ENCODE measurements at places on chromosomes 12 and 14.
A peak's percentile ranks its signal among the peaks of the same experiment; 100 is the strongest.

- no peak for DNase-seq
Observed at GRCh38 chr12:127046467-127046866, 1220.5 kb upstream of the TMEM132C start.

- no peak for DNase-seq
Observed at GRCh38 chr12:44357494-44357893, 518.6 kb downstream of the NELL2 start.

GRCh38 chr14:22384167-22384549 is 204.9 kb downstream of the DAD1 start:
- DNase-seq: no peak

GRCh38 chr14:43438056-43438455 is 1069.0 kb downstream of the FSCB start:
- no peak for DNase-seq

- DNase-seq: no peak
Observed at GRCh38 chr12:9049520-9050133, 60.3 kb downstream of the KLRG1 start.

DNA sequence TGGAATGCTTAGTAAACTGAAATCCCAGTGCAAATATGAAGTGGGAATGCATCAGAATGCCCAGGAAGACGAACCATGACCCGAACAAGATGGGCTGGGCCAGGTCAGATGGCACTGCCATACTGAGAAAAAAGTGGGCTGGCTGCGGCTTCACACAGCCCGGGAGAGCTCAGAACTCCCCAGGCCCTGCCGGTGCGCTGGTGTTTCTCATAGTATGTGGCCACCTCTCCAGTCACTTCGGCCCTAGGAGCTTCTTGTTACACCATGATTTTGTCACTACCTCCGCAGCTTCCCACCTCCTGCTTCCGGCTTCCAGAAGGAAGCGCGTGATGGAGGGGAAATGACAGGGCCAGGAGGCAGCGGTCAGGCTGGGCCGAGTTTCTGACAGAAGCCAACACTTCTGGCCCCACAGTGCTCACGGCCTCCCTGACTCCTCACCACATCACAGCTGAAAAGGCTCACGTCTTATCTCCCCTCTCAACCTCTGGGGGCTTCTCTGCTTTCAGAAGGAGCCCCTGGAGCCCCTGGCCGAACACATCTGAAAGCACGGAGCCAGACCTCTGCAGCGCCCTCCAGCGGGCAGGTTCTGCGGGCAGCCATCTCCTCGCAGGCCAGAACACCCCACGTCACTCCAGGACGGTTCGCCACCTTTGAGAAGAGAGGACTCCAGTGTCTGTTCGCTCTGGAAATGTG is 30.7 kb downstream of the DAD1 start:
- DNase-seq: no peak

DNA sequence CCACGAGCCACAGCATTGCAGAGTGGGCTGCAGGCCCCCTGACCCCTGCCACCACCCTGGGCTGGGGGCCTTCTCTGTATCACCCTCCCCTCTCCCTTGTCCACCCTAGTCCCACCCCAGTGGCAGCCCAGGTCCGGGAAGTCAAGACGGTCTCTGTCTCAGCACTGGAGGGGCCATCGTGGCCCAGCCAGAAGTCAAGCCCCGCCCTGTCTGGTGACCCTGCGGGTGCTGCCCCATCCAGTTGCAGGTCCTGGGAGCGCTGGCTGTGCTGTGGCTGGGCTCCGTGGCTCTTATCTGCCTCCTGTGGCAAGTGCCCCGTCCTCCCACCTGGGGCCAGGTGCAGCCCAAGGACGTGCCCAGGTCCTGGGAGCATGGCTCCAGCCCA is 2.7 kb downstream of the PLD4 start:
- DNase-seq: no peak

GRCh38 chr12:104737791-104738301 is 220.2 kb downstream of the SLC41A2 start:
- DNase-seq: no peak

DNA sequence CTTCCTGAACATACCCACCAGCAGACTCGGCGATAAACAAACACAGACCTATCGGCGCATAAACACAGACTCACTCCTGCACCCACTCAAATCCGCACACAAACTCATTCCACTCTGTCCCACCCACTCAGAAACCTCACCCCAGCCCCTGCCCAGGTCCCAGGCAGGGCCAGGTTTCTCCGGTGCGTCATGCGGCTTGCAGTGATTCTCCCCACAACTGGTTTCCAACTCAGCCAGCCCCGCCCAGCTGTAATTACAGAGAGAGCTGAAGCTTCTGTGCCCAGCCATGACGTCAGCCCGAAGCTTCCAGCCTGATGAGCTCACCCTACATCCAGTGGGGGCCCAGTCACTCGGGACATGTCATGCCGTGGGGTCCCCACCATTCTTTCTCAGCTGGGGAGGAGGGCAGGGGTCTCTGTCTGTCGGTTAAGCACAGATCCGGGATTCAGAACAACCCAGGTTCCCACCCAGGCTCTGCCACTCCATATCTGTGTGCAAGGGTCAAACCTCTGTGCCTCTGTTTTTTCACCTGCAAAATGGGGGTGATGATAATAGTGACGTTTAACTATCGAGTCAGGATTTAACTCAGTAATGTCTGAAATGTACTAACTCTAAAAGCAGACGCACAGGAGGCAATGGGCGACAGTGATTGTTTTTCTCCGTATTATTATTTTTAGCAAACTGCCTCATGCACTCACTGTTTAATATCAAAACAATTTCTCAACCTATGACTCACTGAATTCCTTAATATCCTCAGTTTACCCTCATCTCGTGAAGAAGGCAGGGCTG is 2.3 kb upstream of the HSPB8 start:
- DNase-seq: peak; percentile 61

DNA sequence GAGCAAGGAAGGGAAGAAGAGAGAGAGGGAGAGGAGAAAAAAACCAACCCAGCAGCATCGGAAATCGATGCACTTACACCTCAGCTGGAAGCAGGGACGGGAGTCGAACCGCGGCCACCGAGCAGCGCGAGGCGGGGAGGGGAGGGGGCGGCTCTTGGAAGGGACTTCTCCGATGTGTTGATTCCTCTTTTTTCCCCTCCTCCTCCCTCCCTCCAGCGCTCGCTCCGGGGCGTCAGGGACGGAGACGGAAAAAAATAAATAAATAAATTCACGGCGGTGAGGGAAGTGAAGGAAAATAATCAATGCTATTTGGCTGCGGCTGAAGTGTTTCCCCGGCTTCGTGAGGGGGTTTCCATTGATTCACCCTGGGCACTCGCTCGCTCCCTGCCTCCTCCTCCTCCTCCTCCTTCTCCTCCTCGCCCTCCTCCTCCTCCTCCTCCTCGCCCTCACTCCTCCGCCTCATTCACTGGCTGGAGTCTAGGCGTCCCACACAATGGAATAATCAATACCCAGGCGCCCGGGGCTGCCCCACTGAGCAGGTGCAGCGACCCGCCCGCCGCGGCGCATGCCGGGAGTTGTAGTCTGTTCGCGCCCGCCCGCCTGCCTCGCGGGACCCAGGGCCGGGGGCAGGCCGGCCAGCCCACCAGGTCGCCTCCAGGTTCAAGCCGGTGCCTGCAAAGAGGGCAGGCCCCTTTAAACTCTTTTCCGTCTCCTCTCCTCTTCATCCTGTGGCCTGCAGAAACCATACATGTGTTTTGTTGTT is at the start of gene ZFHX2:
Gene ZFHX2 (minus strand): TSS at position 500 of the 763 bp plus-strand sequence. CDS start 16,440 bp downstream, outside the sequence.
- DNase-seq: no peak

DNA sequence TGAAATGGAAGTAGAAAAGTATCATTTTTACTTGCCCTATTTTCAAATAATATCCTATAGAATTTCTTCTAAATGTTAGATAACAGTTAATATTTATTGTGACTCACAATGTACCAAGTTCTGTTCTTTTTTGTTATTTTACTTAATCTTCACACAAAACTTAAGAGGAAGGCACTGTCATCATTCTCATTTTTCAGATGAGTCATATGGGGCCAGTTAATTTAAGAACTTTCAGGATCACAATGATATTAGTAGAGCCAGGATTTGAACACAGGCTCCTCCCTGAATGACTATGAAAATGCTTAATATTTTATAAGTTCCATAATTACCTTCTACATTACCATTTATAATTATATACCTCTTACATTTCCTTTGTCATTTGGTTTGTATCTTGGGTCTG is 10.4 kb upstream of the TMEM260 start:
- no peak for DNase-seq

GRCh38 chr12:45273717-45274271 is 57.9 kb downstream of the ANO6 start:
- peak; percentile 94 for DNase-seq

- DNase-seq: no peak
Observed at GRCh38 chr14:93041830-93042229, 73.9 kb downstream of the ITPK1 start.

DNA sequence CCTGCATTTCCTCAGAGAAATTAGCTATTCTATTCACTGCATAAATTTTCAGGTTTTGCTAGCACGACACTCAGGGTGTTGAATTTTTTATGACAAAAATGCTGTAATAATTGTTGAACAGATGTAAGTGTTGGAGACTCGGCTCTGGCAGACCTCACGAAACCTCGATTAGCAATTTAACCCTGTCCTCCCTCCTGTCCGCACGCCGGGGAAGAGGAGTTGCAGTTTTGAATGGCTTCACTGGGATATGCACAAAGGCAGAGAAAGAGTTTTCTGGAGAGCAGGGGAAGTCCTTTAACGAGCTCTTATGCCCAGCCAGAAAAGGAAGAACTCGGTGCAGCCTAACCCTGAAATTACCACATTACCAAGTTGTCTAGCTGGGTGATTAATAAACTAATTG is 661.1 kb downstream of the VRK1 start:
- DNase-seq: no peak

GRCh38 chr12:109497675-109498074 is 20.2 kb downstream of the UBE3B start:
- DNase-seq: no peak

DNA sequence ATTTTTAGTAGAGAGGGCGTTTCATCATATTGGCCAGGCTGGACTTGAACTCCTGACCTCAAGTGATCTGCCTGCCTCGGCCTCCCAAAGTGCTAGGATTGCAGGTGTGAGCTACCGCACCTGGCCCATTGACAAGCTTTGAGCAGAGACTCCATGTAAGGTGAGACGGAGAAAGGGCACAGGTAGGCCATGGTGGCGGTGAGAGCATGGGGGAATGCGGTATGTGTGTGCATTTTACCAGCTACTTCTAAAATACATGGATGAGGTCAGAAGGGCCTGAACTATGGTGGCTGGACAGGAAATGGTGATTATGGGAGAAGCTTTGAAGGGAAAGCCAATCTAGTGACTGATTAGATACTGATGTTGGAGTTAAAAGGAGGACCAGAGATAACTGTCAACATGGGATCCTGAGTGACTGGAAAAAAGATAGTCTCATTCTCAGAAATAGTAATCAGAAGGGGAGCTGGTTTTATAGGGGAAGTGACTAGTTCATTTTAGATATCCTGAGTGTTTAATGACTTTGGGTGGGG is 21.9 kb upstream of the PTPRB start:
- no peak for DNase-seq

DNA sequence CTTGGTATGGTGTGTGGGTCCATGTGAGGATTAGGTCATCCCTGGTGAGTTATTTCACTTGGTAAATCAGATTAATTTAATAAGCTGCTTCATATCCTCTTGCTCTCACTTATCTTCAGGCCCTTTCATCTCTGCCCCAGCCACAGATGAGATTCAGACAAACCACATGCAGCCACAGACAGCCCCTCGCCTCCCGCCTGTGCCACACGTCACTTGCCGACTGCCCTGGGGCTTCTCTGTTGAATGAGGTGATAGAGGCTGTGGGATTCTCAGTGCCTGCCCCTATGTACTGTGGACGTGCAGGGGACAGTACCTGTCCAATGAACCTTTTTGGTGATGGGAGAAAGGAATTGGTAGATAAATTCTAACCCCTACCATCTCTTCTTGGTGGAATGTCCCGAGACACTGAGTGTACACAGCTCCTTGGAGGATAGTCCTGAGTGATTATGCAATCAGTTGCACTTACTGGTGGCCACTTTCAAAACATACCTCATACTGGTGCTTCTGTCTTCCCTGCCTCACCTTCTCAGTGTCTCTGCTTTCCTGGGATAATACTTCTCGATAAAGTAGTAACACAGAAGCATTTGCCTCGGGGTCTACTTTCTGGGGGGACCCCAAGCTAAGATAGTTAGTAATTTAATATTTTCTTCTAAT is 248.7 kb downstream of the TTC6 start:
- DNase-seq: no peak

DNA sequence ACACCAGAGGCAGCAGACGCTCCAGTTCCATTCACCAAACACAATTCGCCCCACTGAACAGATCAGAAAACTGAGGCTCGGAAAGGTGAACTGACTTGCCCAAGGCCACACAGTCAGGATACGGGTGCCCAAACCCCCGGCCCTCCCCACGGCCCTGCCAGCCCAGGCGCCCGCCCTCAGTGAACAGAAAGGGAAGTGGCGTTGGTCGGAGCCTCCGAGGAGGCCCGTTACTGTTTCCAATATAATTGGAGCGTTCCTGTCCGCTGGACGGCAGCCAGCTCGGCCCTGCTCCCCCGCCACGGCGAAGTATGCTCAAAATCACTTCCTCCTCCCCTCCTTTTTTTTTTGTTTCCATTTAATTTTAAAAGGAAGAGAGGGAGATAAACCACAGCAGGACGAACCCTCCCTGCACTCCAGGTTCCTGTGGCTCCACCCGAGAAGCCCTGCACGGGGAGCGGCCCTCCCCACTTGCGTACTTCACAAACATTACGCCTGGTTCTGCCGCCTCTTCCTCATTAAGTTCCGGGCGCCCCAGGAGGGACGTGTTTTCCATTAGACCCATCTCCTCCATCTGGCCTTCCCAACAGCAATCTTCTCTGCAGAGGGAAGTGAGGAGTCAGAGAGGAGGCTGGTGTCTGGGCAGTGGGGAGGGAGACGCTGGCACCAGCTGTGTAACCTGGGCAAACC is 61.1 kb downstream of the NCOR2 start:
- peak; percentile 73 for DNase-seq
